ENCODE measurements at places on chromosomes 5 and 9.

GRCh38 chr5:158354958-158355357 lies 496.0 kb upstream of the CLINT1 start:
- DNase-seq, result no peak

DNA sequence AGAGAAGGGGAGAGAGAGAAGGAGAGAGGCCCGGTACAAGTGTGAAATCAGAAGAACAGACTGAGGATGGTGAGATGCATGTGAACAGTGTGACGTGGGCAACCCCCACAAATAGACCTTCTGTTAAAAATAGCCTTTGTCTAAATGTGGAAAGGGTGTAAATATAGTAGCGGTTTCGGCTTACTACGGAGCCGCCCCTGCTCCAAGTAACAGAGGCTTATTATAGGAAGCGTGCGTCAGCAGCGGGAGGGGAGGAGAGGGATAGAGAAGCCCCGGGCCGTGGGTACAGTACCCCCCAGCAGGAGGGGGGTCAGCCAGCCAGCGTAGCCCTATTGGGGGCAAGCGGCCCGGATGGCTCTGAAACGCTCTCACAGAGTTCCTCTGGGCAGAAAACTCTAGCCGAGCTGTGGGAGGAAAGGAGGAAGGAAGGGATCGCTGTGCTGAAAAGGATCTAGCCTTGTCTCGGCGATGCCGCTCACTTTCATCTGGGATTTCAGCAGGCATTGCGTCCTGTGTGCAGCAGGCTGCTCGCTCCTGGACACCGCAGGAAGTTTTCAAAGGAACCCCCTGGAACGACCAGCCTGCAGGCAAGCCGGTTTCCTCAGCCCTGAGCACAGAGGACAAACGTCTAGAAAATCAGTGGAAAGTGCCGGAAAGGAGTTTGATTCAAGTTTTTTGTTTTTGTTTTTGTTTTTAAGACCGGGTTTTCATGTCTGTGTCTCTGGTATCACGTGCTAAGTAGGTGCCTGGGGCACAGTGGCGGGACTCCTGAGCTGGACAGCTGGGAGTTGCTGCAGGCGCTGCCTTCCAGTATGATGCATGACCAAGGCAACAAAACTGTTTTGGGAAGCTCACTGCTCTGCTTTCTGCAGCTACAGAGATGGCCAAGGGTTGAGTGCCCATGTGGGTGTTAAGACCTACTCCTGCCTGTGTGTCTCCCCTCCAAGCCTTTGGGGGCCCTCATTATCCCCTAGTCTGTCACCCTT lies 146.6 kb downstream of the SEC61B start:
- DNase-seq, result no peak

DNA sequence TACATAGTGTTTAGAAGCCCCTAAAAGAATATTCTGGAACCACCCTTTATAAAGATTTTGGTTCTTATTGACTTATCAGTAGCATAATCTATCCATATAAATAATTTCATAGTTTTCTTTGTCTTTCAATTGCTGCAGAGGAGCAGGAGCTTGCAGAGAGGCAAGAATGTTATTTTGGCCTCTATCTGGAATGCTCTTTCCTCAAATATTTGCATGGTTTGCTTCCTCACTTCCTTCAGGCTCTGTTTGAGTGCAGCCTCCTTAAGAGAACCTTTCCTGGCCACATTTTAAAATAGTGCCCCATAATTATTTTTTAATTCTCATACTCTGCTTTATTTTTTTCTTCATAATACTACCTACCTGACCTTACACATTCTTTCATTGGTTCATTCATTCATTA lies 1.5 kb downstream of the C5 start:
- DNase-seq, result no peak

GRCh38 chr5:50694027-50694590 lies 27.7 kb downstream of the PARP8 start:
- DNase-seq, result no peak

DNA sequence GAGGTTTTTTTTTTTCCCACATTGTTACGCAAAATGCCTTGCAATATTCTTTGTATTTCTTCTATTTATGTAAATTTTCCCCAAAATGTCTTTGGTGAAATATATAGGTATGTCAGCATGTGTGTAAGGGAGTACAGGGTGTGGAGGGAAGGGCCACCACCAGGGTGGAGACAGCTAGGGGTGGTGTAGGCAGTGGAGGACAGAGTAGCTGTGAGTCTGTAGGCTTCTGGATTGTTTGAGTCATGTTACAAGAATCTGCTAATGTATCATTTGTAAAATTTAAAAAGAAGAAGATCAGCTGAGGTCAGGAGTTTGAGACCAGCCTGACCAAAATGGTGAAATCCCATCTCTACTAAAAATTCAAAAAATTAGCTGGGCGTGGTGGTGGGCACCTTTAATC lies 175.5 kb downstream of the NXNL2 start:
- no peak for DNase-seq

DNA sequence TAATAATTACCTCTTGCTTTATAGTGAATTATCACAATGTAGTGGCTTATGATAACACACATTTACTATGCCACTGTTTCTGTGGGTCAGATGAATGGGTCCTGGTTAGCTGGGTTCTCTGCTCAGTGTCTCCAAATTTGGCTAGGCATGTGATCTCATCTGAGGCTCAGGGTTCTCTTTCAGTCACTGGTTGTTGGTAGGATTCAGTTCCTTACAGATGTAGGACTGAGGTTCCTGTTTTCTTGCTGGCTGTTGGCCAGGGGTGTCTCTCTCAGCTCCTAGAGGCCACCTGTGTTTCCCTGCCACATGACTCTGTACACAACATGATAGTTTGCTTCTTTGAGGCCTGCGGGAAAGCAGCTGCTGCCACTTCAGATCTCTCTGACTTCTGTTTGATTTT lies 7.1 kb downstream of the NFX1 start:
- DNase-seq, result no peak

DNA sequence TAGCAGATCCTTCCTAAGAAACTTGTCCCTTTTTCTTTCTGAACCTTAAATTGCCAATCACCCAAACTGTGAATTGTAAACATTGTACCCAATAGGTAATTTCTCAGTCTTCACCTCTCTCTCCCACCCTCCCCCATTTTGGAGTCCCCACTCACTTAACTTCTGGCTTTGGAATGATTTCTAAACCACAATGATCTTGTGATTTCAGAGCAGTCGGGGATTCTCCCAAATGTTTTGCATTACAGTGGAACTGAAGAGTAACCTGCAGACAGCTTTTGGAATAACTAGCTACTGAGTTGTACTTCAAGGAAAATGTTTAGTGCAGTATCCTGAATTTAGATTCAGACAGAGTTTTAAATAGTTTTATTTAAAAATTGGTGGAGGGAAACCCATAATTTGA lies 19.2 kb downstream of the SLC27A6 start:
- DNase-seq, result no peak
